ENCODE measurements at places on chromosomes 2 and 18.
A peak's percentile ranks its signal among the peaks of the same experiment; 100 is the strongest.

DNA sequence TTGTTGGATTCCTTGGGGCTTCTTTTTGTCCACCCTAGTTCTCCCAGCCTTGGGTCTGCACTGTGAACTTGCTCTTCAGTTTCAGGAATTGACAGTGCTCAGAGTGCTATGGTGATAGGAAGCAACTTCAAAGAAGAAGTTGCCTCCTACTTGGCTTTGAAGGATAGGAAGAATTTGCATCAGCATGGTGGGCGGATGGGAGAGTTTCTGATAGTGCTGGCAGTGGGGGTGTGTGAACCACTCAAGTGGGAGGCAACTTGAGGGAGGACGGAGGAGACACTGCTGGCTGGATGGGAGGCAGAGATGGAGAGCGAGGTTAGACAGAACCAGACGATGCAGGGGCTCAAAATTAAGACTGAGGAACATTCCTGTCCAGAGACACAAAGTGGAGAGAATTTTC, 164.4 kb upstream of the SKOR2 start:
- no peak for DNase-seq

GRCh38 chr2:237171881-237172280, 86.2 kb downstream of the COPS8 start:
- DNase-seq = no peak

DNA sequence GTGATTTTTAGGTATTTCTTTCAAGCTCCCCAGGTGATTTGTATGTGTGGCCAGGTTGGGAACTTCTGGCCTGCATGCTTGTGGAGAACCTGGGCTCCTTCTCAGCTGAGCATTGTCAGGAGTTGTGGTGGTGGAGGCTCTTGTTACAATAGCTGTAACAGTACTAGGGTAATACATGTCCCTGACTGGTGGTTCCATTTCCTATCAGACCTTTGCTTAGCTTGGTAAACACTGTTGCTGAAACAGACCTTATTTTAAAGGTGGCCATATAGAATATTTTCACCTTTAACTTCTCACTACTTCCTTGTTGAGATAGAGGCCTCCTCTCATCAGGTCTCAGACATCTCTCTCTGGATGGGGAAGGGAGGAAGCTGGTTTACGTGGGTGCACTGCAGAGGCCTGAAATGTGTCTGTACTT, 79.2 kb downstream of the SETBP1 start:
- DNase-seq = no peak

GRCh38 chr2:60105906-60106305, 447.5 kb downstream of the BCL11A start:
- DNase-seq = no peak

- DNase-seq = no peak
Observed at GRCh38 chr2:172415865-172416183, 11.6 kb upstream of the ITGA6 start.

- no peak for DNase-seq
Observed at GRCh38 chr2:1446301-1446700, 33.0 kb downstream of the TPO start.

DNA sequence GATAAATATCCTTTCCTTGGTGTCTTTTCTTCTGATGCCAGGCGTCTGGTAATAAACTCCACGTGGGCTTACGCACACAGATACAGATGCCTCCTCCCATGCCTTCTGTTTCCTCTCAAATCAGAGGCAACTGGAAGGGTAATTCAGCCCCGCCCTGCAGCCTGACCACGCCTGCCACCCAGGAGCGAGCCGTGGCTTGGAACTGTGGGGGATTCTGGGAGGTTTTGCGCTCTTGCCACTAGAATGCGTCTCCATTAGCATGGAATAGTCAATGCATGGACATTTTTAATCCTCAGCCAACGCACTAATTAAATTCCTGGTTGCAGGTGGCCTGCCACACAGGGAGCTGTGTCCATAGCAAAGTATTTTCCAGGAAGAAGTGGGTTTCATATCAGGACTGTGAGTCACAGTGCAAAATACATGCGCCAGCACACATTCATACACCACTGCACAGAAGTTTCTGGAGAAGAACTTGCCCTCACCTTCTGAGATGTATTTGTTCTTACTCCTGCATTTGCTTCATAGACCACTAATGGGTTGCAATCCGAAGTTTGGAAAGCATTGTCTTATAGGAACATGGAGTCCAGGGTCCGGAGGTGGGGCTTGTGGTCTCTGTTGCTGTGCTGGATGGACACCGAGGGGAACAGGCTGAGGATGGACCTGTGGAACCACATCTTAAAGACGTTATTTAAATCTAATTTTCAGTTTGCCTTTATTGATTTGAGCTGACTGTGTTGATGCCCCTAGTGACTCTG, 151.4 kb downstream of the LDLRAD4 start:
- no peak for DNase-seq

- DNase-seq = no peak
Observed at GRCh38 chr2:15421753-15422152, 139.4 kb downstream of the NBAS start.

DNA sequence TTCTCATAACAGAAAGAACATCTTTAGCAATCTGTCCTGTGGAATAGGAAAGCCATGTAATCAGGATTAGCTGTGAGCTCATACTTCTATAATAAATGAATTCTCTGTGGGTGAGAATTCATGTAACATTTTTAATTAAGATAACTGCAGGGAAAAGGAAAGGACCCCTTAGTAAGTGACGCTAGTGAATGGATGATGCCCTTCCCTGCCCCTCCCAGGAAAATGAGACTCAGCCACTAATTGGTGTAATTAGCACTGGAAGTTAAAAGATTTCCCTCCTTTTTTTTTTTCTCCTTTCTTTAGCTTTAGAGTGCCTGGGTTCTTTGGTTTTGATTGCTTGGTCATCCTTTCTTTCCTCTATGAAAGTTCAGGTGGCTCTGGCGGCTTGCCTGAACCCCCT, 90.3 kb downstream of the VWA3B start:
- no peak for DNase-seq

DNA sequence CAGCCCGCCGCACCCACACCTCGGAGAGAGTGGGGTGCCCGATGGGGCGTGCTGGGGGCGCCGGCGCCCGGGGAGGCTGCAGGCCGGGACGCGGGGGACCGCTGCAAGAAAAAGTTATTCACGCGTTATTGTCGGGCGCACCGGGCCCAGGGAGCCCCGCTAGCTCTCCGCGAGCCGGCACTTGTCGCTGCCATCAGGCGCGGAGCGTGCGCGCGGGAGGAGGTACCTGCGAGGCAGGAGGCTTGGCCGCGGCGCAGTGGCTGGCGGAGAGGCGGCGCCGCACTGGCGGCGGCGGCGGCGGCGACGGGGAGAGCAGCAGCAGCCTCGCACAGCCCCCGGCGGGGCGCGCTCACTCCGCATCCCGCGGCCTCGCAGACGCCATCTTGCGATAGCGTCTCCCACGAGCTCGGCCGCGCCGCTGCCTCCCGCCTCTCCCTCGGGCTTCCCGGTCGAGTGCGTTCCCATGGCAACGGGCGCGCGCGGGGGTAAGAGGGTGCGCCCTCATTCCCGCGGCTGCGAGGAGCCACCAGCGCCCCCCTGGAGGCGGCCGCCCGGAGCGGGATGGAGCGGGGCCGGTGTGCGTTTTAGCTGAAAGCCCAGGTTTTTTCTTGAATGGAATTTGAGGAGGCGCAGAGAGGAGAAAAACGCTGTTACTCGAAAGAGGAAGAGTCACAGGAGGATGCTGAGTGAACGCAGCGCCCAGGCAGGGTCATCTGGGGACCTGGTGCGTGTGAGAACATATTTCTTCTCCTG, at the start of gene CHN1:
Gene CHN1 (minus strand): TSS at position 402 of the 753 bp plus-strand sequence. CDS start 469 bp downstream, outside the sequence.
- peak; percentile 86 for DNase-seq

GRCh38 chr2:207469943-207470729, 59.6 kb upstream of the CREB1 start:
- no peak for DNase-seq

GRCh38 chr2:21231985-21232384, 108.2 kb downstream of the TDRD15 start:
- no peak for DNase-seq

DNA sequence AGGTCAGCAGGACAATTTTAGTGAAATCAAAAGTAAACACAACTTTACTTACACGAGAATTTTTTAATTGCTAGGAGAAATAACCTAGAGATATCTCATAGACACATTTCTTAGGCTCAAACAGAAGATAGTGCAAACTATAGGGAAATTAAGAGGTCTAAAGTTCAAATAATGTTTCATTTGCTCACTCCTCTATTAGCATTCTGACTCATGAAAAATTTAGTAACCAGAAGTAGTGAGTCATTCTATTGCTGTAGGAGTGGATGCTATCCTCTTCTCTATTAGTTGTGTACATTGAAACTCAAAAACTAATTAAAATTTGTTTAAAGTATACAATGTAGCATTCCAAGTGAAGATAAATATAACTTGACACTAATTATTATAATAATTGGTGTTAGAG, 908.3 kb upstream of the TMEFF2 start:
- DNase-seq = no peak

DNA sequence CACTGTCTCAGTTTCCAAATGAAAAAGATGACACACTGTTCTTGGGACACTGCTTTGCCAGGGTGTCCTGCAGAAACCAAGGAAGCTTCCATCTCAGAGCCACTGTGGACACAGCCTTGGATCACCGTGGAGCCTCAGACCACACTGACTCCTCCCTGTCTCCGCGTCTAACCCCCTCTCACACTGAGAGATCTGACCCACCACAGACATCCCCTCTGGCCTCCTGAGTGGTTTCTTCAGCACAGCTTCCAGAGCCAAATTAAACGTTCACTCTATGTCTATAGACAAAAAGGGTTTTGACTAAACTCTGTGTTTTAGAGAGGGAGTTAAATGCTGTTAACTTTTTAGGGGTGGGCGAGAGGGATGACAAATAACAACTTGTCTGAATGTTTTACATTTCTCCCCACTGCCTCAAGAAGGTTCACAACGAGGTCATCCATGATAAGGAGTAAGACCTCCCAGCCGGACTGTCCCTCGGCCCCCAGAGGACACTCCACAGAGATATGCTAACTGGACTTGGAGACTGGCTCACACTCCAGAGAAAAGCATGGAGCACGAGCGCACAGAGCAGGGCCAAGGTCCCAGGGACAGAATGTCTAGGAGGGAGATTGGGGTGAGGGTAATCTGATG, 113.4 kb upstream of the PKDCC start:
- DNase-seq = no peak

DNA sequence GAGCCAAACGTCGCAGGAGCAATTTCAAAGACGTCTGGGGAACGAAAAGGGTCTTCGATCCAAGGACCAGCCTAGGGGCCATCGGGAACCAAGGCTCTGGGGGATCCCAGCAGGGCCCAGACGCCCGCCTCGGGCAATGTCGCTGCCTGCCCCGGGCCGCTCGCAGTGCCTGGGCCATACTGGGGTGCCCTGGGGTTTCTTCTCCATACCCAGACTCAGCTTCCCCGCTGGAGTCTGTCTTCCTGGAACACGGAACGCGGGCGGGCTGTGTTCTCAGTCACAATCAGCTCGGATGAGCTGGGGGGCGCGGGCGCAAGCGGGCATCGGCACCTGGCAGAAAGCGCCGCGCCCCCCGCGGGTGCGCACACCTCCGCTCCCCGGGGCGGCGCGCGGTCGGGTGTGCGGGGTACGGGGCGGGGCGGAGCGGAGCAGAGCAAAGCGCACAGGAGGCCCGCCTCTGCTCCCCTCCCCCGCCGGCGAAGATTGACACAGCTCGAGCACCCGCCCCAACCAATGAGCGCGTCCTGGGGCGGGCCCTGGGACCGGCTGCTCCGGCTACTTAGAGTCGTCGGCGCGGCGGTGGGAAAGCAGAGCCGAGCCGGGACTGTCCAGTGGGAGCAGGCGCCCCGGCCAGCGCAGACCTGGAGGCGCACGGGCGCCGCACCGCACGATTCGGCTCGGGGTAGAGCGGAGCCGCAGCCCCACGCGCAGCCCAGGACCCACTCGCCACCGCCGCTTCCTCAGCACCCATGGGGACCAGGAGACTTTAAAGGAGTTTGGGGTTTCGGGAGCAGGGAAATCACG, at the start of gene LRATD1:
Gene LRATD1 (plus strand): TSS at position 585 of the 804 bp plus-strand sequence. CDS start 1,263 bp downstream, outside the sequence.
- DNase-seq = peak; percentile 94

GRCh38 chr2:159557437-159558034, 58.8 kb downstream of the BAZ2B start:
- no peak for DNase-seq

DNA sequence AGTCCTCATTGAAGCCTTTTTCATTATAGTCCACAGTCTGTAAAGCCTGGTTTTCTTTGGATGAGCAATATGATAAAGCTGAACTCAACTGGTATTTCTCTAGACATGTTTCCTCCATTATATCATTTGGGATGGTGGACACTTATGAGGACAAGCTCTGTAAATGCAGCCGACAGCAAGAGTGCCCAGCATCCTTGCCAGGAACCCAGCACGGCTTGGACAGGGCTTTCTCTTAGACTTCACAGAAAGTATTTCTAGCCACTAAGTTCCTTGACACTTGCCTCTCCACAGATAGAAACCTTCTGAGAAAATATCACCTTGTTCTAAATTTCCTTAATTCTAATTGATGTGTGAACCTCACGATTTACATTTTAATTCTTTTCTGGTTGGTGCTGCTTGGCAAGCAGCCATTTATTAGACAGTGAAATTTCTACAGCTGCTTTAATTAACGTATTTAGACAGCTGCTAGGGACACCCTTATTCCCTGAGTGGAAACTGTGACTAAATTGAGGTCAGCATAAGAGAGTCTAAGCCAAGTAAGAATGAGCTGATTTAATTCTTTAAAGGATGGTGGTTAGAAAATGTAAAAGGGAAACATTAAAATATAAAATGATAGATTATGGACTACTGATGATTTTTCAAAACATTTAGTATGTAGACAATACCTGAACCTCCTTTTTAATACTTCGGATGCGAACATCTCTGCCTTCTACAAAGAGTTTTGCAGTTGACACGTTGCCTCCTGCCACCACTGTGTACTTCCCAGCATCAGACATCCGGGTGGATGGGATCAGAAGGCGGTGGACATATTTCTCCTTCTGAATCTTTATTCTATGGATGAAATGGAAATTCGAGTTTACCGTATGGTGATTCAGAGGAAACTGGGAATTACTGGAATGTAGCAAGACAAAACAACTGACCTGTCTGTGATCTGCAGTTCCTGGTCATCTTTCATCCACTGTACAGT, 39.8 kb downstream of the TTN start:
- peak; percentile 63 for DNase-seq

- no peak for DNase-seq
Observed at GRCh38 chr18:6782861-6783260, 53.3 kb downstream of the ARHGAP28 start.

DNA sequence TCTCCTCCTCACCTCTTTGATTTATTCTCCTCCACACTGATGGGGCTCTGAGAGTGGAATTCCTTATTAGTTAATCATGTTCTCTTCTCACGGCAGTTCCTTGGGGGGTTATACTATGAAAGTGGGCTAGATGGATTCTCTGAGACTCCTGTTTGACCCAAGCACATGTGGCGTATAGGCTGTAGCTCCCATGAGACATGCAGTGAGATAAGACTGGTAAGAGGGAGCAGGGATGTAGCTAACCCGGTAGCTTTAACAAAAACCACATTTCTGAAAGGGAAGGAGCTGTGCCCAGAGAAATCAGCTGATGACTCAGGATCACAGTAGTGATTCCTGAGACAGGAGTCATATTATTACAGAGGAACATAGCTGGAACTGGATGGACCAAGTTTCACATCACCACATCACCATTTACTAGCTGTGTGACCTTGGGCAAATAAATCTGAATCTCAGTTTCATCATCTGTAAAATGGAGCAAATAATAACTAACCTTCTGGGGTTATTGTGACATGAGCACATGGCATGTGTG, 82.9 kb downstream of the CRIM1 start:
- no peak for DNase-seq

- DNase-seq = no peak
Observed at GRCh38 chr2:17733599-17733998, 20.0 kb downstream of the SMC6 start.

All from NCI-H774 (cell line).